Fibroblast of villous mesenchyme (primary cell): ENCODE measurements at places on chromosomes 3 and 15. TPM values are rescaled to one million over a fixed set of nuclear protein-coding genes. Genes with fewer than 3 reads are reported as not detected.

DNA sequence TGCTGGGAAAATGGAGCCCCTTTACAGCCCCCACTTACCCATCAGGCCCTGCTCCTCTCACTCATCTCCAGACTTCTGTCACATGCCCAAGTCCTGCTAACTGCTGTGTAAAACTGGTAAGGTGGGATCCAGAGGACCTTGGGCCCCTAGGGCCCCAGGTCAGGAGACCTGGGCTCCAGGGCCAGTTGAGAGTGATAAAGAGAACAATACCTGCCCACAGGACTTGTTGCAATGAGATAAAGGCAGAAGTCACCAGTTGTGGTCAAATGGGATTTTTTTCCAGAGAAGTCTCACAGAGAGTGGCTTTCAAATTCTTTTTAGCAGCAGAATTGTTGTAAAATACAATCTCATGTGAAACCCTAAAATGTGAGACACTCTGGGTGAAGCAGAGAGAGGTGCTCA is 753 bp downstream of the FURIN start:
- no peak for DNase-seq

GRCh38 chr15:64837502-64837901 is 4.2 kb upstream of the PLEKHO2 start:
- DNase-seq = no peak

DNA sequence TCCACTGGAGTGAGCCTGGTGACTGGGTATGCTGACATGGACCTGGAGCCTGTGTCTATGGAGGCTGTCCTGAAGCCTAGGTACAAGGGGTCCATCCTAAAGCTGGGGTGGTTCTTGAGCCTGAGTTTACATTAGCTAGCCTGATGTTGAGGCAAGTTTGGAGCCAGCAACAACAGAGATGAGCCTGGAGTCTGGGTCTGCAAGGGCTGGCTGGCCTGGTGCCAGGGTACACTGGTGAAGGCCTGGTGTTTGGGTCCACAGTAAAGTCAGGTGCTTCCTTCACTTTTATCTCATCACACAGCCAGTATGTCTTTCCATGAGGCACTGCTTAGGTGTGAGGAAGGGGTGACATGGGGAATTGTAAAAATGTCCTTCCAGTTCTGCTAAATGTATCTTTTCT is 49.5 kb downstream of the TP63 start:
- DNase-seq = no peak

DNA sequence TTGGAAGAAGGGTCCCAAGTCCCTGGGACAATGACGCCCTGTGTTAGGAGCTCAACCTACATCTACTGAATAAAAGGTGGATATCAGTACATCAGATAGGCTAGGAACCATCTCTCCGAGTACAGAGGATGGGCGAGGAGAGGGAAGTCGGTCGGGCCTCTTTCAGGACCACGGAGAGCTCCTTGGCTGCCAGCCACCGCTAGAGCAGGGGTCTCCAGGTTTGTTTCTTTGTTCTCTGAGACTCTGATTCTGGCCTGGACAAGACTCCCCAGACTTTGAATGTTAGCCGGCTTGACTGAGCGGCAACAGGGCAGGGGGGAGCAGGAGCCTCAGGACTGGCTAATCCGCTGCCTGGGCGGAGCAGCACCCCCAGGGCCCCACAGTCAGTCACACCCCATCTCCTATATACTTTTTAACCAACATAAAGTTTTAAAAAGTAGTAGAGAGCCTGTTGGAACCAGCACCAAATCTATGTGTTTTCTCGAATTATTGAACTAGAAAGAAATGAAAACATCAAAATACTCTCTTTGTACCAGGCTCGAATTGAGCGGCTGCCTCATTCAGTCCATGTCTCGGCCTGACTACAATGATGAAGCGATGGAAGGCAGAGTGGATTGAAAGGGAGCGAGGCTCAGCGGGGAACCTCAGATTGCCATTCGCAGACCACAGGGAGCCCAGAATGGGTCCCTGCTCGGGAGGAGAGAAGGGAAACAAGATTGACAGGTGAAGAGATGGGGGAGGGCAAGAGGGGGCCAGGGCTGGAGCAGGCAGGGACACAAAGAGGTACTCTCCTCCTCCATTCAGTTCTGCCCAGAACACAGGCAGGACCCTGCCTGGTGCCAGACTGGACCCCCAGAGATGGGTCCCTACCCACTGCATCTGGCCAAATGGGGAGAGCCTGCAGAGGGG is 131.6 kb downstream of the TPRA1 start:
- DNase-seq = no peak

GRCh38 chr3:122391681-122392446 is 7.9 kb downstream of the FAM162A start:
- DNase-seq = no peak

- DNase-seq = no peak
Measured at GRCh38 chr3:37250435-37250834, 76.1 kb upstream of the LRRFIP2 start.

- no peak for DNase-seq
Measured at GRCh38 chr3:169879845-169880575, 10.3 kb upstream of the LRRC31 start.

GRCh38 chr15:63089260-63090043 is 32.2 kb upstream of the LACTB start:
- DNase-seq = peak; percentile 94

DNA sequence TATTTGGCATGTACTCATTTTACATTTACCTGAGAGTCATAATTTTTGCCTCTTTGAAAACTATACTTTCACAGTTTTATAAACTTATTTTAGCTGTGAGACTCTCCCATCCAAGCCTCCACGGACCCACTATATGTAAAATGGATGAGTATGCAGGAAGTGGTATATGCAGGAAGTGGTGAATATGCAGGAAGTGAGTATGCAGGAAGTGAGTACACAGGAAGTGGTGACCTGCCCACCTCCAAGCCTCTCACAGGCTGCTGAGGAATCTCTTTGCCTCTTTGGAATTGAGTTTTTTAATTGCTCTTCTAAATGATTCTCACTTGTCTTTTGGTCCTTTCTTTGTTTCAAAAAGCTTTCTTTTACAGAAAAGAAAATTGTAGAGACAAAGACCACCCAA is 85.2 kb downstream of the KBTBD8 start:
- DNase-seq = no peak

GRCh38 chr3:101938262-101938847 is 89.0 kb downstream of the NFKBIZ start:
- DNase-seq = peak; percentile 30

ZKSCAN7 gene
- total RNA-seq = 5.8 and 6.0 TPM in 2 replicates

RPL4 gene
- total RNA-seq = 1,273 and 2,415 TPM in 2 replicates

ABI3BP gene
- 4.2 and 7.8 TPM in 2 replicates for total RNA-seq

COMMD2 gene
- total RNA-seq = 28.3 and 34.5 TPM in 2 replicates
